A549 treated with CpdA at 1 μM for 4 hours (cell line): ENCODE measurements at places on chromosomes 4 and X. TPM values are rescaled to one million over a fixed set of nuclear protein-coding genes. Genes with fewer than 3 reads are reported as not detected.

Gene RAB41
- total RNA-seq: not detected in 5 replicates

Gene MFAP3L
- 3.4 to 6.2 TPM (median 4.6 TPM) in 5 replicates for total RNA-seq

Gene EMCN
- total RNA-seq: not detected in 5 replicates

Gene ZNF157
- 0.05 TPM in 1 of 5 replicates, not detected in the others for total RNA-seq

Gene KLF8
- 0.05 TPM in 1 of 5 replicates, not detected in the others for total RNA-seq

Gene CCDC110
- not detected in 5 replicates for total RNA-seq

Gene POLA1
- total RNA-seq: 11.7 to 12.9 TPM (median 12.4 TPM) in 5 replicates
